ENCODE measurements at places on chromosomes 1 and 21.

GRCh38 chr1:235659186-235659771 is 9.7 kb upstream of the GNG4 start:
- no peak overlapping the region for H3K27ac ChIP-seq
- no peak overlapping the region for H3K4me3 ChIP-seq
- H3K27me3 ChIP-seq, result no peaks in the 10 kb centered on the region
- H3K36me3 ChIP-seq, result peaks cover 29% of the 10 kb centered on the region

DNA sequence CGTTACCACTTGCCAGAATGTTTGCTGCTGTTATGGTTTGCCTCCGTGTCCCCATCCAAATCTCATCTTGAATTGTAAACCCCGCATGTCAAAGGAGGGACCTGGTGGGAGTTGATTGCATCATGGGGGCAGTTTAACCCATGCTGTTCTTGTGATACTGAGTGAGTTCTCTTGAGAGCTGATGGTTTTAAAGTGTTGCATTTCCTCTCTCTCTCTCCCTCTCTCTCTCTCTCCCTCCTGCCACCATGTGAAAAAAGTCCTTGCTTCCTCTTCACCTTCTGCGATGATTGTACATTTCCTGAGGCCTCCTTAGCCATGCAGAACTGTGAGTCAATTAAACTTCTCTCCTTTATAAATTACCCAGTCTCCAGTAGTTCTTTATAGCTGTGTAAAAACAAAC is 44.4 kb downstream of the CFHR5 start:
- no peak overlapping the region for H3K27ac ChIP-seq
- H3K4me1 ChIP-seq, result no peaks in the 10 kb centered on the region
- no peak overlapping the region for H3K4me3 ChIP-seq
- no peaks in the 10 kb centered on the region for H3K36me3 ChIP-seq
- no peak for DNase-seq

- no peaks in the 10 kb centered on the region for H3K36me3 ChIP-seq
- H3K27me3 ChIP-seq, result no peaks in the 10 kb centered on the region
- H3K4me1 ChIP-seq, result no peaks in the 10 kb centered on the region
- H3K4me3 ChIP-seq, result no peak within 1 kb of the TSS
Measured at GRCh38 chr1:196774603-196775002, at the start of gene CFHR3. Gene CFHR3 (plus strand): TSS chr1:196774840. CDS start chr1:196774887, 47 bp downstream.

- H3K27ac ChIP-seq, result no peak overlapping the region
- H3K36me3 ChIP-seq, result peaks cover 48% of the 10 kb centered on the region
- DNase-seq, result peak; percentile 67
Measured at GRCh38 chr1:244395965-244396364, 55.7 kb downstream of the ADSS2 start.

DNA sequence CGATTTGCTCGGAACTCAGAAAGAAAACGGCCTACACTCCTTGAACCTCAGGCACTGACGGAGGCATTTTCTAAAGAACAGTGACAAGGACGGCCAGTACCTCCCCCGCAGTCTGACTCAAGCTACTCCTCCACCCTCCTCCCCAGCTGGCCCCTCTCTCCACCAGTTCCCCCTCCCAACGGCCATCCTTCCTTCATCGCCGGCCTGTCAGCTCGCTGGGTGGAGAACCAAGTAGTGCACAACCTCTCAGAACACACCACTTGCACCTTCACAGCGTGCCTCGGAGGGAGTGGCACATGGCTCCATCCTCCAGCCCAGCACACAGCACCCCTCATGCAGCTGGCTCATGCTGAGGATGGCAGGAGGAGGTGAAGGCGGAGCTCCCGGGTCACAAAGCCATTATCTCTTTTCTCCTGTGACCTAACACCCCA is 58.8 kb downstream of the TOR1AIP2 start:
- no peak overlapping the region for H3K27ac ChIP-seq
- peaks cover 20% of the 10 kb centered on the region for H3K4me1 ChIP-seq
- H3K4me3 ChIP-seq, result no peak overlapping the region
- H3K27me3 ChIP-seq, result peaks cover 16% of the 10 kb centered on the region

DNA sequence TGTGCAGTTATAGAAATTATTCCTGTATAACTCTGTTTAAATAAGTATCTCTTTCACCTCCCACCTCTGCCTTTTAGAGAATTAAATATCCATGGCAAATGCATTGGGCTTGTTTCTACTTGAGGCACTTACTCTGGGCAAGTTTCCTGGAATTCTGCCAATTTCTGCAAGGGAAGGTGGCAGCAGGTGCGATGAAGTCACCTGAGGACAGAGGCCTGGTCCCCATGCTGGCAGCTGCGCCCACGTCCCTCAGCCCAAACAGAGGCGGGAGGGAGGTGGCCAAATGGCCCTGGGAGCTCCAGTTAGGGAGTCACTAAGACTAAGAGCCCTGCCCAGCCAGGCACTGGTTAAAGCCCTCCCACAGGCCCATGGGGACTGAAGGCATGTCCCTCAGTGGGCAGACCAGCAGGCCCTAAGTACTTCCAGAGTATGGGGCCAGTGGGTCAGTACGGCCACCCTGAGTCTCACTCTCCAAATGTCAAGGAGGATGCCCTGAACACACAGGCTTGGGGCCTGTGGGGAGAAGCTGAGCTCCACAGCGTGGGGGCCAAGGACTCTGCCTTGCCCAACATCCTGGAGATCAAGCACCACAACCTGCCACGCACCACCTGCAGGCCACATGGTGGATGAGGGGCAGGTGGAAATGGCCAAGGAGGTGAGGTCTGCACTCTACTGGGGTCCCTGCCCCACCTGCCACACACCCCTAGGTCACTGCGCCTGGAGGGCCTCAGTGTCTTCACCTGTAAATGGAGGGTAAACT is 19.4 kb downstream of the ACOT7 start:
- no peak overlapping the region for H3K4me3 ChIP-seq
- H3K36me3 ChIP-seq, result peaks cover 5% of the 10 kb centered on the region
- H3K27me3 ChIP-seq, result no peaks in the 10 kb centered on the region

DNA sequence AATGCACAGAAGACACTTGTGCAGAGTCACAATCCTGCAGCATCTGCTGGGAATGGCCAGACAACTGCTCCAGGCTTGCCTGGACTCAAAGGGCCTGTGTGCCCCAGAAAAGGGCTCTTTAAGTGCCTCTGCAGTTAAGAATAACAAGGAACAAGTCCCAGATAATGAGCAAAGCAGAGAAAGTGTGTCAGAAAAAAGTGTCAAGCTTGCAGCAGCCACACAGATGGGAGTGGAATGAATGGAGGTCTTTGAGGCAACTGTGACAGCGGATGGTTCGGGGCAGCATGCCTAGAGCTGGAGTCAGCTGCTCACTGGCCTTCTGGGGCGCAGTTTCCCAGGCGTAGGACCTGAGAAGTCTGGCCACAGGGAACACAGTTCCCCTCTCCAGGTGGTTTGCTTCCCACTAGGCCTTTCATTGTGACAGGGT is 5.1 kb downstream of the PARP1 start:
- H3K4me1 ChIP-seq, result peaks cover 38% of the 10 kb centered on the region
- no peak overlapping the region for H3K4me3 ChIP-seq
- no peaks in the 10 kb centered on the region for H3K27me3 ChIP-seq
- no peak for DNase-seq
- H3K36me3 ChIP-seq, result peaks cover 55% of the 10 kb centered on the region

DNA sequence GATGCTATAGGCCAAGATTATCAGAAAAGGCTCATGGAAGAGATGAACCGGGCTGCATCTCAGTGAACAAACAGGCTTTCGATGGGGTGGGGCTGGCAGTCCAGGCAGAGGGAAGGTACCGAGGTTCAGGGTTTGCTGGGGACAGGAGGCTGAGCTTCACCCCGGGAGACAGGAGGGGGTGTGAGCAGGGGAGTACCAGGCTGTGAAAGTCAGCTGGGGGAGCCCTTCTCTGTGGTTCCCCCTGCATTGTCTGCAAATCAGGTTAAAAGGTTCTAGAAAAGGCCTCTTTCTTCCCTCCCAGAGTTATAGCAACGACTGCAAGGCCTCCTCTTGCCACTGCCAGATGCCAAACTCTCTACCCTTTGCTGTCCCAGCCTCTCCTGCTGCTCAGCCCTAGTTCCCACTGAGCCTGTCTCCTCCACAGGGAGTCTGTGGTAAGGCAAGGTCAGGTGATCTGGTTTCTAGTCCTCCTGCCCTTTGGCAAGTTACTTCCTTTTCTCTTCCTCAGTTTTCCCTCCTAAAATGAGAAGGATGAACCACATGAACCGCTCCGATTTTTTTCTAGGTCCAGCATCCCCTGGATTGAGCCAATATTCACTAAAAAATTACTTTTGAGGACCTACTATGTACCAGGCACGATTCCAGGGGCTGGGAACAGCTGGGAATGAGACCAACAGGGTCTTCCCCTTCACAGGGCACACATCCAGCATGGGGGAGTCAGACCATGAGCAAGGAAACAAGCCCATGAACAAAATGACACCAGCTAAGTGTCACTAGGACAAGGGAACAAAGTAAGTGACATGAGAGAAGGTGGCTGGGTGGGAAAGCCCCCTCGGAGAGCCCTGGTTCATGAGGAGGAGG is 7.2 kb downstream of the LAD1 start:
- H3K27me3 ChIP-seq, result no peaks in the 10 kb centered on the region
- H3K27ac ChIP-seq, result no peak overlapping the region
- no peak overlapping the region for H3K4me3 ChIP-seq

DNA sequence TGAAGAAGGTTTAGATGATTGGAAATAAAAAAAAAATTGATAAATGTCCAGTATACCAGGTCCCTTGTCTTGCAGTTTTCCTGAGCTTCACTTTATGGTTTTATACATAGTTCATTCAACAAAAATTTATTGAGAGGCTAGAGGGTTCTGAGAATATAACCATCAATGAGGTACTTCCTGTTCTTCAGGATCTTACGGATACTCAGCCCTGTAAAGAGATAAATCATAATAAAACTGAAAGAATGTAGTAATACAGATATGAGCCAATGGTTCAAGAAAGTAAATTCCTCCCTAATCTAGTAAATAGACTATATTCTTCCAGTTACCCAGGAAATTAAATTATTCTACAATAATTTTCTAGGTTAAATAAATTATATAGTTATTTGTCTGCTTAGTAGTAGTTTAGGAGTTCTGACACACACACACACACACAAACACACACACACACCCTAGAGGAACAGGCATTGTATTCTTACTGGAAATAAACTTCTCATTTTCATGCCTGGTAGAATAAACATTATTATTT is 70.4 kb upstream of the HMCN1 start:
- H3K27ac ChIP-seq, result no peak overlapping the region
- DNase-seq, result no peak
- H3K4me1 ChIP-seq, result no peaks in the 10 kb centered on the region
- no peak overlapping the region for H3K4me3 ChIP-seq

- peak overlapping the region; percentile 7 for H3K4me3 ChIP-seq
- H3K4me1 ChIP-seq, result peaks cover 24% of the 10 kb centered on the region
- peak; percentile 97 for DNase-seq
- H3K27me3 ChIP-seq, result peaks cover 20% of the 10 kb centered on the region
Measured at GRCh38 chr1:230824919-230825721, 43.2 kb downstream of the C1orf198 start.

GRCh38 chr1:6466023-6466422 is at the start of gene TNFRSF25:
Gene TNFRSF25 (minus strand): TSS chr1:6466173. CDS start chr1:6466107, 66 bp downstream.
- DNase-seq, result no peak
- H3K27ac ChIP-seq, result no peak within 1 kb of the TSS
- H3K4me3 ChIP-seq, result no peak within 1 kb of the TSS
- peaks cover 50% of the 10 kb centered on the region for H3K36me3 ChIP-seq

- peak; percentile 41 for DNase-seq
- no peaks in the 10 kb centered on the region for H3K27me3 ChIP-seq
- H3K36me3 ChIP-seq, result peaks cover 12% of the 10 kb centered on the region
- H3K4me1 ChIP-seq, result peaks cover 12% of the 10 kb centered on the region
Measured at GRCh38 chr1:31064718-31065309, 703 bp downstream of the PUM1 start.

DNA sequence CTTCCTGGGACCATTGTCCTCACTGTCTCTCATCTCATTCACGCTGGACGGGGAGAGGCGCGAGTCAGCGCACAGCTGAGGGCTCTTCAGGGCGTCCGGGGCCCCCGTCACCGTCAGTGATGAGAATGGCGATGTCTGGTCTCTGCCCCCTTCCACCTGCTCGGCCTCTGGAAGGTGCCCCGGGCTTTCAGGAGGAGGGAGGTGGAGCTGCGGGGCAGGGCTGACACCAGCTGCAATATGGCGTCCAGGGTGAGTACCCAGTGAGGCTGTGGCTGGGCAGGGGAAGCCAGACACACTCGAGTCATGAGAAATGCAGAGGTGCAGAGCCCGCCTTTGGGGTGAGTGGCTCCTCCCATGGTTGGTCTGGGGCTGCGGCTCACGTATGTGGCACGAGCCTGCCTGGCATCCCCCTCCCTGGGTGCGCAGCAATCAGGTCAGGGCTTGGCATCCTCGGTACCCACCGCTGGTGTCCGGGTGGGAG is 15.1 kb downstream of the MORN1 start:
- no peak overlapping the region for H3K4me3 ChIP-seq
- H3K4me1 ChIP-seq, result no peaks in the 10 kb centered on the region
- H3K27ac ChIP-seq, result no peak overlapping the region
- peaks cover 32% of the 10 kb centered on the region for H3K36me3 ChIP-seq

DNA sequence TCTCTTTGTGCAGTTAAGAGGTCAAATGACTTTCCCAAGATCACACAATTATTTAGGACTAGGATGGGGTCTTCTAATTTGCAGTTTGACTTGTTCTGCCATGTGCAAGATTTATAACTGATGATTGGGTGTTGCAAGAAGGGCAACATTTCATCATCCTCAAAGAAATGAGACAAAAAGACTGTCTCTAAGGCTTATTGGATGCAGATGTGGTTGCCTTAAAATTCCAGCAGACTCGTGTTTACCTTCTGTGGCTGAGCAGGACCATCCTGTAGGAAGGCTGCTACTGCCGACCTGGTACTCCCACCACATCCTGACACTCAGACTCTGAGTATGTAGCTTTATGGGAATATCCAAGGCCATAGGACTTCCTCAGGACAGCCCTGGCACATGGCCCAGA is 99.9 kb upstream of the SGIP1 start:
- H3K4me3 ChIP-seq, result no peak overlapping the region
- H3K4me1 ChIP-seq, result peaks cover 19% of the 10 kb centered on the region
- no peak overlapping the region for H3K27ac ChIP-seq
- H3K27me3 ChIP-seq, result no peaks in the 10 kb centered on the region

DNA sequence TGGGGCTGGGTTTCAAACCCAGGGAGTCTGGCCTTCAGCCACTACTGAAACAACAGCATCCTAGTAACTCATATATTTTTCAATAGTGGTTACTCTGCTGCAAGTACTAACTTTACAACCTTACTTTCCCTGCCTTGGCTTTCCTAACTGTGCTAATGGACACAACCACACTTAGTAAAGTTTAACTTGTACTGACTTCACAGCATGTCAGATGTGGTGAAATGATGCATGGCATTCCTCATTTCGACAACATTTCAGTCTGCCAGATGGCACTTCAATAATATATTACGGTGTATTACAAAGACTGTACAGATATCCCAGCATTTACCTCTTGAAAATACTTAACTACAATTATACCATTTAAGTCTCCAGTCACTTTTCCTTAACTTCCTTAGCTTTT is 27.8 kb downstream of the LRRC7 start:
- H3K4me1 ChIP-seq, result no peaks in the 10 kb centered on the region
- H3K27ac ChIP-seq, result no peak overlapping the region
- H3K4me3 ChIP-seq, result no peak overlapping the region
- no peaks in the 10 kb centered on the region for H3K36me3 ChIP-seq
- H3K27me3 ChIP-seq, result peaks cover 13% of the 10 kb centered on the region

- H3K27me3 ChIP-seq, result no peaks in the 10 kb centered on the region
- no peak for DNase-seq
- H3K4me1 ChIP-seq, result peaks cover 12% of the 10 kb centered on the region
- H3K4me3 ChIP-seq, result no peak overlapping the region
- no peak overlapping the region for H3K27ac ChIP-seq
Measured at GRCh38 chr1:209710093-209710492, 5.4 kb downstream of the HSD11B1 start.
